ENCODE measurements at places on chromosomes 3 and 15.

GRCh38 chr3:16587681-16588060 is 17.6 kb downstream of the DAZL start:
- DNase-seq: no peak

DNA sequence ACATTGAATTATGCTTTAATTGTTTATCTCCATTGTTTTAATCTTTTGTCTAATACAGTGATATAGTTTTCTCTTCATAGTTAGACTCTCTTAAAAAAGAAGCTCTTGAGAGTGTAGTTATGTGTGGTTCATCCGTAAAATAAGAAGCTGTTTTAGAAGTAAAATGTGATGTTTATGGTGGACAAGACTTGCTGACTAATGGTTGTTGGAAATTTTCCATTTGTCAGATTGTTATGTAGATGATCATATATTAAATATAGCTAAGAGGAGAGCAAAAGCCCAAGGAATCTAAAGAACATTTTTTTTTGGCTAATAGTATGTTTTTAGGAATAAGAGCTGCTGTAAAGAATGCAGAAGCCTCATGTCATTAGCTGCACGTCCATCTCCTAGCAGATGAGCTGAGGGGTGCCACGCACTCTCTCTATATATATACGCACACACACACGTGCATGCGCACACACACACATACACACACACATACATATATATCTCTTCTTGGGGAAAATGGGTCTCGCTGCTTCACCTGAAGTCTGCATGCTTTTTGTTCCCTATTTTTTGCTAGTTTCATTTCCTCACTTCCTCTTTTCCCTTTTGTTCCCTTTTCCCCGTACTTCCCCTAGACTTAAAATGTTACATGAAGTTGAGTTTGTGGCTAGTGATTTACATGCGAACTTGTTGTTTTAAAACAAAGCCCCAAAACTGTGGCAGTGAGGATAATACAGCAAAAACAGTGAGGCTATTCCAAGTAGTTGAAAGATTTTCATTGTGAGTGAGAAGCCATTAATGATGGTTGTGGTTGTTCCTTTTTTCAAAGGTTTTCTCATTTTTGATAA is 107.8 kb downstream of the MBNL1 start:
- DNase-seq: no peak

GRCh38 chr3:157113832-157114505 is 46.0 kb downstream of the CCNL1 start:
- DNase-seq: no peak

DNA sequence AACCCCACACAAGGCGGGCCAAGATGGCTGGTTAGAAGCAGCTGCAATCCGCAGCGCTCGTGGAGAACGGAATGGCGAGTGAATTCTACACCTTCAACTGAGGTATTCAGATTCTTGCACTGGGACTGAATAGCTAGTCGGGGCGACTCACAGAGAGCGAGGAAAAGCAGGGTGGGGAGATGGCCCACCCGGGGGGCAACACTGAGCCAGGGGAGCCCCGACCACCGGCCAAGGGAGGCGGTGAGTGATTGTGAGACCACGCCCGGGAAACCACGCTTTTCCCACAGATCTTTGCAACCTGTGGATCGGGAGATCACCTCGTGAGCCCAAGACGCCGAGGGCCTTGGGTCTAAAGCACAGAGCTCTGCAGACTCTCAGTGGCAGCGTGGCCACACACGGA is 28.3 kb downstream of the GNB5 start:
- no peak for DNase-seq

DNA sequence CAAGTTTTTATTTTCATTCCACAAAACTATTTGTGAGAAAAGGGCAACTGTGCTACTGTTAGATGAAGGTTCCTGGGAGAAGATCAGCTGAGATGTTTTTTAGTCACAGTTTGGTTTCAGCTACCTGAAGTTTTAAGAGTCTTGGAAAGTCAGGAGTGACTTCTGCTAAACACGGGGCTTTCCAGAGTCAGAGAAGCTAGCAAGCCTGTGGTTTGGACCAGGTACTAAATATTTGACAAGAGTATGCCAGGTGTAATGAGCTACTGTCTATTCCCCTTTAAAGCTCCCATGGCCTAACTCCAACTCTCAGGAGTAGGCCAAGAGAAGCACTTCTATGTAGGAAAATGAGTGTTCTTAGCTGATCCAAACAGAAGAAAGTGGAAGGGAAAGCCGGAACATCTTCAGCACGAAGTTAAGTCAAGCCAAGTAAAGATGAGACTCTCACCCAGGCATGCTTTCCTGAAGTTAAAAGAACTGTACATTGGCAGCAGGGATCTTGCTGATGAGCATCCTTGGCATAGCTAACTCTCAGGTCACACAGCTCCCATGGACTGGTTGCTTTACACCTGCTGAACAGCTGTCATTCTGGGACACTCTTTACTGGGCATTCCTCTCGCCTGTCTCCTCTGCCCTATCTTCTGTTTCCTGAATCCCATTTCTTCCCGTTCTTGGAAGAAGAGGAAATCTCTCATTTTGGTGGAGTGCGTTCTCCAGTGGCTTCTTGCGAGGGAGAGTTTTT is 22.5 kb downstream of the TM4SF18 start:
- no peak for DNase-seq

DNA sequence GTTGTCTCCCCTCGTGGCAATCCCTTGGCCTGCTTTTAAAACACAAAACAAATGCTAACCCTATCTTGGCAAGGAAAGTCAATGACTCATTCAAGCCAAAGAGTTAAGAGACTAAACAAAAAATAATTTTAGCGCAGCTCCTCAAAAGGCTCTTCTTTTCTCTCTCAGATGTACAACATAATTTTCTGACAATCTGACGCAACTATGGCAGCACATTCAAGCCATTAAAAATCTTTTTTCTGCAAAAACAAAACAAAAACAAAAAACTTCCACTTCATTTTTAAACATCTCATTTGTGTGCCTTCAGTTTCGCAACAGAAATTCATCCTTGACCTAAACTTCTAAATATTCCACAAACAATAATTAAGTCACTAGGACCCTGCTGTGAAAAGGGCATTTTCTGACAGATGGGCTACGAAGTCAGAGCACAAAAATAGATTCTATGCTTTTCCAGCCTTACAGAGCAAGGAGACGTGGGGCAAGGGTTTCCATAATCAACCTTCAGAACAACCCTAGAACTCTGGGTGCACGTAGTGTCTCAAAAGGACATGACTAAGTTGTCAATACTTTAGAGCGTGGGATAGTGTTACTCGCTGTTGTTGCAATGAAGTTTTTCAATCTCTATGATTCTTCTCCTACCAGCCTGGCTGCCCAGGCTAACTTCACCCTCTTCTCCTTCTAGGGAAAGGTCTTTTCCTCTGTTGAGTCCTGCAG is 84.3 kb downstream of the MB21D2 start:
- no peak for DNase-seq

DNA sequence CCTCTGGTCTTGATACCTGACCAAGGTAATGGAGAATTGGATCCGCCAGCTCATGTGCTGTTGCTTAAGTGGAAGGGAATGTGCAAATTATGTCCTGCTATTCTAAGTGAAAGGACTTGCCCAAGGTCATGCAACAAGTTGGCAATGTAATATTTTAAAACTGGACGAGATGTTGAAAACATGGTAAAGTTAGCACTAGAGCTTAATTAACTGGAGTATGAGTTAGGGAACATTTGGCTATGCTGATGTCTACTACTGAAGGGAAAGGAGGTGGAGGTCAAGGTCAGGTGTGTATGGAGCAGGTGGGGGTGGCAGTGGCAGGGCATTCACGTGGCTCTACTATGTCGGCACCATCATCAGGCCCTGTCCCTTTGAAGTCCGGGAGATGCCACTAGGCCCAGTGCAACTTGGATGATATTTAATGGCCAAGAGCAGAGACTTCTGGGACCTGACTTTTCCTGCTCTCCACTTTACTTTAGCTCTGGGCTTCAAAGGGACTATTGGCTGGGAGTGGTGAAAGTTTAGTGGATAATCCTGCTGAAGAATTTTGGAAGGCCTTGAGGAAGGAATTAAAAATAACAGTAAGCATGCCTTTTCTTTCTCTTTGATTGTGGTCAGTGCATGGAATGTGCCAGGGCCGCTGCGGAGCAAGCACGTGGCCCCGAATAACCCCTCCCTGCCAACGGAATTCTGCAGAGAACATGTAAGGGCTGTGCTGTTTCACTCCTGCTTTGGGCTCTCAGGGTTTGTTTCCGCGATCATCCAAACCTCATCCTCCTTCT is 14.9 kb downstream of the SMAD3 start:
- DNase-seq: no peak

GRCh38 chr3:53994986-53995603 is 103.4 kb upstream of the SELENOK start:
- no peak for DNase-seq

DNA sequence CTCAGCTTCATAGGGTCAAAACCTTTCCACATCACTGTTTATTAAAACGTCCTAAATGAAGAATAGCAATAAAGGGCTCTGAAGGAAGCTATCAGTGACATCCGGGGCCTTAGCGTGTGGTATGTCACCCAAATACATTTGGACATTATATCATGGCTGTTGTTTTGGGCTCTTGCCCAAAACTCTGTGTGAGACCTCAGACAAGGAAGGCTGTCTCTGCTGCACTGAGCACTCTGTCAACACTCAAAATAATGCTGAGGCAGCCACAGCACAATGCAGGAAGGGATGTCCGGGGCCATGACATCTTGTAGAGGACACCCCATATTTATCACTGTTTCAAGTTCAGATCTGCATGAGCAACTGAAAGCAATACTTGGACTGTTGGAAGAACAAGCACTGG is 293.8 kb upstream of the WNT5A start:
- DNase-seq: no peak

DNA sequence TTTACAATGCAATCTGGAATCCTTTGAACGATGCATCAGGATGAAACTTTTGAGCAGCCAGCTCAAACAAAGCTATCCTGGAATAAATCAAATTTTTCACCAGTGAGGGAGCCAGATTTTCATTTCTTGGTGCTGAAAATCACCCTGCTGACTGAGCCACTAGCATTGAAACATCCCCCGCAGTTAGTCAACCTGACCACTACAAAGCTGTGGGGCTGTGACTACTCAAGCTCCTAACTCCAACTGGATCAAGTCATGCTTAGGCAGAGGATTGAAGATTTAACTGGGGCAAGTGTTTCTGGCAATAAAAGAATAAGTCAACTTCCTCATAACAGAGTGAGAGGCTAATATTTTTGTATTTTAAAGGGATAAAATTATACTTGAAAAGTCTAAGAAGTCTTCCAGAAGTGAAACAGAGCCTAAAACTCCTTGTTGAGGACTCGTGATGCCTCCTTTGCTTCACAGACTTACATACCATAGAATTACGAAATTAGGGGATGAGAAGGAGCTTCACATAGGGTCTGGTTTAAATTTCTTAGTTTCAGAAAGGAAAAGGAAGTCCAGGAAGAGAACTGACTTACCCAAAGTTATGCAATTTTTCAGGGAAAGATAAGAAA is 177.8 kb downstream of the SERPINI1 start:
- no peak for DNase-seq

DNA sequence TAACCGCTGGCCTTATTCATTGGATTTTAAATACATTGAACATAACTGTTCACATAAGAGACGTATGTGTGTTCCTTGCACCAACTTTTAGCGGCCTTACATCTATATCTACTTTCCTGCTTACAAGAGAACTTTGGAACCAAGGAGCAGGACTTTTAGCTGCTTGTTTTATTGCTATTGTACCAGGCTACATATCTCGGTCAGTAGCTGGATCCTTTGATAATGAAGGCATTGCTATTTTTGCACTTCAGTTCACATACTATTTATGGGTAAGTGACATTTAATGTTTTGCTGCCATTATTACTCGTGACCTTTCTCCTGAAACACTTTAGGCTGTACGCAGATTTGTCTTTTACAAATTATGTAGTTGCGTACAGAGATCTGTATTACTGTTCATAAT is 47.1 kb downstream of the STT3B start:
- DNase-seq: no peak

DNA sequence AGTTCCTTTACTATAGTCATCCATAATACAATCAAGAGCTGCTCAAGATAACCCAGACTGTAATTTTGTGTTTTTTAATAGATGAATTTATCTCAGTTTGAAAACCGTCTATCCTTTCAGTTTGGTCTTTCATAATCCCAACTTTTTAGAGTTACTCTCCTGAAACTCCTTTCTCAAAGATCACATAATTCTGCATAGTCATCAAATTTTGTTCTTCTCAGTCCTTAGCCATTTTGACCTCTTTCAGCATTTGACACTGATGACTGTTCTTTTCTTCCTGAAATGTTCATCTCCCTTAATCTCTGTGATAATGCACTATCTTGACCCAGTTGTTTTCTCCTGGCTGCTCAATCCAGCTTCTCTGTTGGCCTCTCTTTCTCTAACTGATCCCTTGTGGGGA is 47.5 kb upstream of the RAD51 start:
- no peak for DNase-seq

DNA sequence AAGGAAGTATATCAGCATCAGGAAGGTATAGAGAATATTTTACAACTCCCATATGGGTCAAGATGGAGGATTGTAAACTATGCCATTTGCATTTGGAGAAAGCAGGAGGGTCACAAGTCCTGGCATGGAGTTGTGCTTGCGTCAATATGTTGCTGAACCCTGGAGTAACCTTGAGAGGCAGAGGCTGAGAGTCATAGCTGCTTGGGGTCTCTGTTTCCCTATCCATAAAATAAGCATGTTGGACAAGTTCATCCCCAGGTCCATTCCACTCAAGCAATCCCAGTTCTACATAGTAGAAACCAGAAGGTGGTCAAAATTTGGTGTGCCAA is 273.6 kb downstream of the MECOM start:
- no peak for DNase-seq

GRCh38 chr3:186060222-186060621 is 48.7 kb downstream of the ETV5 start:
- DNase-seq: no peak

GRCh38 chr3:117266806-117267205 is 557.2 kb downstream of the TUSC7 start:
- no peak for DNase-seq

- no peak for DNase-seq
These were observed 16.0 kb upstream of the SCAP start for GRCh38 chr3:47491777-47492176.

DNA sequence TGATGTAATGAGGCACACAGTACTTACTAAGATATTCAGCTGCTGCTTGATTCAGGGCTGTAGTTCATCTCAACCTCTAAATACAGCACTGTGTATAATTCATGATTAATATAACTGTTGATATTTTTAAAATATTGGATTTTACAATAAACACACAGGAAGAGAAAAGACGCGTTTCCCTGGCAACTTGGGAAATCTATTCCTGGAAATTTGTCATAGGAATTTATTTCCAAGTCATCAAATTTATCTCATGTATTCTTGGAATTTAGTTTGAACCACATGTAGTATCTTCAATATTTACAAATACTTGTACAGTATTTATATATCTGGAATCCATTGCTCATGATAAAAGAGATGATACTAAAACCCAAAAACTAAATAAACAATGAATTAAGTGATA is 30.6 kb downstream of the EPHA3 start:
- no peak for DNase-seq

- no peak for DNase-seq
These were observed 20.9 kb upstream of the SSUH2 start for GRCh38 chr3:8665407-8665896.

GRCh38 chr3:181933052-181933618 is 221.4 kb downstream of the SOX2 start:
- no peak for DNase-seq

- no peak for DNase-seq
These were observed 19.3 kb downstream of the PDE8A start for GRCh38 chr15:85000937-85001336.

GRCh38 chr3:147119989-147120388 is 286.4 kb downstream of the ZIC4 start:
- no peak for DNase-seq

GRCh38 chr3:178385280-178385952 is 150.8 kb upstream of the KCNMB2 start:
- DNase-seq: peak; percentile 16
